ENCODE measurements at places on chromosomes 6 and 20. TPM values are rescaled to one million over a fixed set of nuclear protein-coding genes. Genes with fewer than 3 reads are reported as not detected.

ZBTB12 gene
- 1.3 TPM for total RNA-seq

ADAT2 gene
- total RNA-seq = 3.7 TPM

GRCh38 chr6:81621816-81622395 is 130.6 kb downstream of the TENT5A start:
- ATAC-seq = no peak

DNA sequence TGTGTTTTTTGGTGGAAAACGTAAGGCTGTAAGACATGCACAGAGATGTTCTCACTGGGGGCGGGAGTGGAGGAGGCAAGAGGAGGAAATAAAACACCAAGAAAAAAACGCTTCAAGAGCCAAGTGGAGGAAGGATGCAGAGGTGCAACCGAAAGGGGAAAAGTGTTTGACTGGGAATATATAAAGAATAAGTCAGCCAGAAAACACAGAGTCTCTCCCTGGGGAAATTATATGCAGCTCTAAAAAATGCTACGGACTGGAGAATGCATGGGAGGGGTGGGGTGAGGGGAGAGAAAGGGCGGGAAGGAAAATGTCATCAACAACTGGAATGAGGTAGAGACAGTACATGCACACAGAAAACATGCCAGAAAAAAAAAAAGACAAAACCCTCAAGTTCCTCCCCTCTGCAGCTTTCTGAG is 133.5 kb downstream of the SCML4 start:
- ATAC-seq = no peak

- ATAC-seq = no peak
These were observed 128.5 kb downstream of the TRDN start for GRCh38 chr6:123508290-123508689.

GRCh38 chr6:6225885-6226529 is 94.5 kb downstream of the F13A1 start:
- ATAC-seq = no peak

GRCh38 chr6:158334534-158334933 is 22.3 kb downstream of the TULP4 start:
- ATAC-seq = no peak

DNA sequence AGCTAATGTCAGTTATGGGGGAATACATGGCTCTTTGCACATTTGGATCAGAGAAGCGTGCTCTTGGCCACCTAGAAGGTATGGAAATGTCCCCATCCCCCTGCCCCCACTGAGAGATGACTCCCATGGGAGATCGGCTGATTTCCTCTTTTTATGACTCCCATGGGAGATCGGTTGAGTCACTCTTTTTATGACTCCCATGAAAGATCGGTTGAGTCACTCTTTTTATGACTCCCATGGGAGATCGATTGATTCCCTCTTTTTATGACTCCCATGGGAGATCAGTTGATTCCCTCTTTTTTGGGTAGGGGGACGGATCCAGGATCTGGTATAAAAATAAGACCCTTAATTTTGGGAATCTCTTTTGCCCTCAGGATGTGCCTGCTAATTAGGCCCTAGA is 10.3 kb upstream of the TAAR9 start:
- no peak for ATAC-seq

DNA sequence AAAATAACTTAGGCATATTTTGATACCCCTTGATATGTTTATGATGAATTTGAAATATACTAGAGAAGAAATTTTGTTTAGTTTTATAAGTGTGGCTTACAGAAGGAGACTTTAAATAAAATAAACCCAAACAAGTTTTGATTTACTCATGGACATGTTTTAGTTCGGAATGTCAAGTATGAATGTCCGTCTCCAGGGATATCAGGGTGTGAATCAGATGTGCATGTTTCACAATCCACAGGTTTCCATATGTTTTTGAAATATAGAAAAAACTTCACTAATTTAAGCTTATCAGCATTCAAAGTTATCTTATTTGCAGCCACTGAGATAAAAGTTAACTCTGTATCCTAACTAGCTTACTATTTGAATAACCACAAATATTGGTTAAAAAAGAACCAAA is 51.5 kb downstream of the PLCB1 start:
- ATAC-seq = no peak

DNA sequence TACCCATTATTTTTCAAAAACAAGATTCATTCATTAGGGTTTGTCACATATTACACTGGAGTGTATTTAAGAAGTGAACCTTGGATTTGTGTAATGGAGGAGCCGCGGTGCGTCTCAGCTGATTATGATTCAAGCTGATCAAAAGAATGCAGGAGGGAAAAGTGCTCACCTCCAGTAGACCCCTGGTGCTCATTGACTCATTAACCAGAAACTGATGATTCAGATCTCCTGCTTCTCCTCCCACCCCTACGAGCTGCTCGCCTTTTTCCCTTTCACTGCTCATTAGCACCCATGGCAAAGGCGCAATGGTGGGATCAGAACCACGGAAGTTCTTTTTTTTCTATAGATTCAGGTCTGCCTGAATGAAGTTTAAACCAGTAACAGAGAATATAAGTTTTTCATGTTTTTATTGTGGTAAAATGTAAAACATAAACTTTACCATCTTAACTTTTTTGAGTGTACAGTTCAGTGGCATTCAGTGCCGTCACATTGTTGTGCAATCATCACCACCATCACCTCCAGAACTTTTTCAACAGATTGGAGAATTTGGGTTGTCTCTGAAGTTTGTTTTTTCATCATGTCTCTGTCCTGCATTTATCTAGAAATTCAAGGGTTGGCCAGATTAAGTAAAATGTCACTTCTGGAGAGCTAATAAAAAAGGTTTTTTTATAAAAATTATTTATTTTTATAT is 101.6 kb downstream of the LINC00237 start:
- no peak for ATAC-seq

GRCh38 chr6:33854572-33855030 is 50.8 kb upstream of the MLN start:
- no peak for ATAC-seq
